ENCODE measurements at places on chromosomes 3 and 15. TPM values are rescaled to one million over a fixed set of nuclear protein-coding genes. Genes with fewer than 3 reads are reported as not detected.

The LYSMD2 gene
- 10.5 TPM for total RNA-seq

The FBXW12 gene
- not detected for total RNA-seq

The CEP19 gene
- 0.69 TPM for total RNA-seq

The SLC35A5 gene
- total RNA-seq: 32.0 TPM

The SLC27A2 gene
- total RNA-seq: 1.1 TPM

The ARRDC4 gene
- total RNA-seq: 43.6 TPM

The UMPS gene
- total RNA-seq: 16.1 TPM

The GOLGA6L9 gene
- total RNA-seq: 2.0 TPM

The GRM7 gene
- total RNA-seq: 1.3 TPM

The STRA6 gene
- 1.3 TPM for total RNA-seq

The PCLAF gene
- 0.52 TPM for total RNA-seq

The UBAP1L gene
- total RNA-seq: 3.7 TPM

The SCAMP5 gene
- total RNA-seq: 2.4 TPM

The HDC gene
- total RNA-seq: 3.6 TPM

The RLBP1 gene
- total RNA-seq: not detected

- DNase-seq: no peak
These were observed 630.9 kb downstream of the PYDC2 start for GRCh38 chr3:192091831-192092230.

- DNase-seq: no peak
These were observed 179.9 kb upstream of the C2CD4B start for GRCh38 chr15:62344806-62345539.

- DNase-seq: no peak
These were observed 238.7 kb upstream of the TMCO5A start for GRCh38 chr15:37695719-37696118.

GRCh38 chr3:195825191-195825588 lies 13.5 kb upstream of the MUC4 start:
- no peak for DNase-seq

GRCh38 chr15:79089890-79090486 lies 592 bp downstream of the RASGRF1 start:
- DNase-seq: no peak

DNA sequence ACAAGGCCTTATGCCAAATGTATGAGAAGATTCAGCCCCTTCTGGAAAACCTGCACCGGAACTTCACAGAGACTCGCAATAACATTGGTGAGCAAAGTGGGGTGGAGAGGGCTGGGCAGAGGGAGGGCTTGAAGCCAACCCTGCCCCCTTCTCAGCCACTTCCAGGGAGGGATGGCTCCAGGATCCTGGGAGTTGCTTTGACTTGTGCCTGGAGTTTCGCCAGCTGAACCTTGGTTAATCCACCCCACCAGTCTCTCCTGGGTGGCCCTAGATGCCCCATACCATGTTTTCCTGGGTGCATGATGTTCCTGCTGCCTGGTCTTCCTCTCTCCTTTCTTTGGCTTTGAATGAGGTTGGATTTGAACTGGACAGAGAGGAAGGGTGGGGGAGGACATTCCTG lies 10.8 kb downstream of the TBC1D21 start:
- DNase-seq: peak; percentile 25

- no peak for DNase-seq
These were observed 165.0 kb downstream of the MEX3B start for GRCh38 chr15:81880833-81881232.

GRCh38 chr3:15361494-15362214 lies 29.3 kb upstream of the SH3BP5 start:
- no peak for DNase-seq

DNA sequence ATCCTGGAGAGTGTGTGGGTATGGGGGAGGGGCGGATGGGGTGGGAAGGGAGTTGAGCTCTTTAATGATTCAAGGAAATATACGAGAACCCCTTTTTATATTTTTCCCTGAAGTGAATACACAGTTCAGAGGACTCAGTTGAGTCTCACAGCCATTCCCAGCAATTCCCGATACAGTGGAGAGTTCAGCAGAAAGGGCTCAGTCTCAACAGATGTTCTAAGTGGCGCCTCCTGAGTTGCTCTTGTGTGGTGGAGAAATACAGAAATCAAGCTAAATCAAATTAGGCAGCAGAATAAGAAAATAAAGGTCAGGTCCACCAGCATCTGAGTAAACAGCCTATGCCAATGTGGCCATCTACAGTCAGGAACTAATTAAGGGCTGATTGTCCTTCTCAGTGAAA lies 372.1 kb downstream of the NR2F2 start:
- DNase-seq: no peak

- no peak for DNase-seq
These were observed 36.0 kb downstream of the ZIC4 start for GRCh38 chr3:147370349-147370748.

DNA sequence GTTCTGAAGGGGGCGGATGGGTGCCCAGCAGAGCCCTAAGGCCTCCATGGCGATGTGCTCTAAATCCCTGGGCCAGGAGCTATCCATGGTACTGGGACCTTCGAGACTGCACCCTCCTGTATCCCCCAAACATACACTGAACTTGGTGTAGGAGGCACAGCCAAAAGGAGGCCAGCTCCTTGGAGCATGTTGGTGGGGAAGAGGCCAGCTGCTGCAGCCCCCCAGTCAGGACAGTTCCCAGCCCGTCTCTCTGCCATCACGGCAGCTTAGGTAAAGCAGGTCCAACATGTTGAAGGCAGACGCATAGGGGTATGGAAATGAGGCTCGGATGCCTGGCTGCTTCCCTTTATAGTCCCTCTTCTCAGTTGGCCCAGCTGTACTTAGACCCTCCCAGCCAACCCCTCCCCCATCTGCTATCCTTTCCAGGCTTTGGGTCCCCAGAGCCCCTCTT lies 1.8 kb downstream of the CAMKV start:
- DNase-seq: no peak

GRCh38 chr15:39939487-39940452 lies 5.9 kb downstream of the EIF2AK4 start:
- no peak for DNase-seq

DNA sequence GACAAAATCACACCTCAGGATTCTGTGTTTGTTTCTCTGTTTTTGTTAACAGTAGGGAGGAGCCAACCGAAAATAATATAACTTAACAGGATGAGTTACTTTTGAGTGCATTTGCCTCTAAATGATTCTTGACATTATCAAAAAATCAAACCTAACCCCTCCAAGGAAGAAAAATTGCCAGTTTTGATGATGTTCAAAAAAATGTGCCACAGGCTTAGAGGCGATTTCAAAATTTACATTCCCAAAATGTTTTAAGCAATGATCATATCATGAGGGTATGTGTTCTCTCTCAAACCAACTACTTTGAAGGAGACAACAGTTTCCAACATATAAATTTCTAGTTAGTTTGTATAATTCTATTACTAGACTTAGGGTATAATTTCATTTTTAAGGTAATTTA lies 6.7 kb downstream of the VGLL3 start:
- DNase-seq: no peak

GRCh38 chr15:80945605-80946004 lies 44.0 kb downstream of the MESD start:
- peak; percentile 13 for DNase-seq

DNA sequence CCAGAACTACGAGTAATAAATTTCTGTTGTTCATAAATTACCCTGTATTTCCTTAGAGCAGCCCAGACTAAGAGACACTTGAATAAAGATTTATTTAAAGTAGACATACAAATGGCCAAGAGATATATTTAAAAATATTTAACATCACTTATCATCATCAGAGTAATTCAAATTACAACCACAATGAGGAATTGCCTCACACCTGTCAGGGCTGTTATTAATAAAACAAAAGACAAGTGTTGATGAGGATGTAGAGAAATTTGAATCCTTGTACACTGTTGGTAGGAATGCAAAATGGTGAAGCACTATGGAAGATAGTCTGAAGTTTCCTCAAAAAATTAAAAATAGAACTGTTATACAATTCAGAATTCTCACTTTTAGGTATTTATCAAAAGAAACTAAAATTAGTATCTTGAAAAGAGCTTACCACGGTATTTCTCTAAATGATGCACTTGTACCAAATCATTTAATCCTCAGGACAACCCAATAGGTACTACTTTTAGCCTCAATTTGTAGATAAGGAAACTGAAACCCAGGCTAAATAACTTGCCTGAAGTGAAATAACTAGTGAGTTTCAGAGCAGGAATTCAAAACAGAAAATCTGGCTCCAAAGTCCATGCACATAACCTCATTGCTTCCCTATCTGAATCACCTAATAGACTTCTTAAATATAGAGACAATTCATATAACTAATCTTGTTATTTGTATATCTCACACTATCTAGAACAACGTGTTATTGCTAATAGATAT lies 69.4 kb downstream of the ZBTB20 start:
- DNase-seq: no peak
